ENCODE measurements at places on chromosomes 3 and 15.

DNA sequence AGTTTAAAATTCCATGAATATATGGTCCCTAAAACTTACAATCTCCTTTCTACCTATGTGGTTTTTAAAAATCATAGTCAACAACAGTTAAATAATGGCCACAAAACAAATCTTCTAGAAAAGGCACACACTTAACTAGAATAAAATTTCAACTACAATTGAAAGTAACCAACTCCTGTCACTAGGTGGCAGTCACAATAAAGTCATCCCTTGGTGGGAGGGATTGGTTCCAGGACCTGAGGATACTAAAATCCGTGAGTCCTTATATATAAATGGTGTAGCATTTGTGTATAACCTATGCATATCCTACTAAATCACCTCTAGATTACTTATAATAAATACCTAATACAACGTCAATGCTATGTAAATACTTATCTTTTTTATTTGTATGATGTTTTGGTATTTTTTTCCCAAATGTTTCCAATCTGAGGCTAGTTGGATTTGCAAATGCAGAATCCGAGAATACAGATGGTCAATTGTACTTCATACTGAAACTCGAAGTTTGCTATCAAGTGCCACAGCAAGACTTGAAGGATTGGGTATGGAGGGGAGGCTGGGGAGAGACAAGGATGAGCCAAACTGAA lies 172.6 kb downstream of the FMN1 start:
- DNase-seq: no peak

DNA sequence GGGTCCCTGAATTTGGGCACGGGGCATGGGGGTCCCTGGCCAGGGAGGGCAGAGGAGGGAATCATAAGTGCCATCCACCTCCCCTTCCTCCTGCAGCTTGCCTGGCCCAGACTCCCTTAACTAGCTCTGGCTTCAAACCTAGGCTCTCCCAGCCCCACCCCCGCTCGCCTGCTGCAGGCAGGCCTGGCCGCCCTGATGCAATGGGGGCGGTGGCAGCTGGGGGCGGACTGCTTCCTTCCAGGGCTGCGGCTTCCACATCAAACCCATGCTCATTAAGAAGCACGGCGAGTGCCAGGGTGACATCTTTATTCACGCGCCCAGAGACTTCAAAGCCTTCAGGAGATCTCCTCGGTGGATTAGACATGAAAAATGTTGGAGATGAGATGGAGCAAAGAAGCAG lies 123.1 kb downstream of the TPRA1 start:
- no peak for DNase-seq

DNA sequence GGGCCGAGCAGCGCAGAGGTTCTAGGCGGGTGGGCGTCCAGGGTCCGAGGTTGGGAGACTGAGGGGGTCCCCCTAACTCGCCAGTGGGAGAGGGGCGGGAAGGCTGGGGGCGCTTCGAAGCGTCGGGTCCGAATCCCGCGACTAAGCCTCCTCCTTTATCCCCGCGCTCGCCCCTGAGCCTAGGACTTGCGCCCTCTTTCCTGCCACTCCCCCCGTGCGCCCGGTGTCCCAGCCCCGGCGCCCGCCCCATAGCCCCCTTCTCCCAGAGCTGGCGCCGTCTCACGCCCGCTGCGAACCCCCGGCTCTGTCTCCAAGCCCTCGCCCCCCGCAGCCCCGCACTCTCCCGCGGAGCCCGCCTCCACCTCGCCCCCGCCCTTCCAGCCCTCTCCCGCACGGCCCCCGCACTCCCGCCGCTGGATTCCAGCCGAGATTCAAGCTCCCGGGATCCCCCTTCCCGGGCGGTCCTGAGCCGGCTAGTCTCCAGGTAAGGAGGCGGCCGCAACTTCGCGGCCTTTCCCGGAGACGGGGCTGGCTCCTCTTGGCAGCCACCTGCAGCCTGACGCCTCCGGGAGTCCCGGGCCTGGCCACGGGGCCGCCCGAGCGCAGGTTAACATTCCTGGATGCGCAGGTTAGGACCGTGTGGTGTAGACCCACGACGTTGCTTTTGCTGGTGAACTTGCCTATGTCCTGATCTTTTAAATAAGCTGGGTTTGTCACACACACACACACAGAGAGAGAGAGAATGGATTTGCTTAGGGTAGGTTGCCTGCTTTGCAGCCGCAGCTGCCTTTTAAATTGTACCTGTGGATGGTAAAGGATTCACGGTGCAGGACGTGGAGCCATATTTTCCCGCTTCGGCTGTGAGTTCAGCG lies 563 bp downstream of the PXYLP1 start:
- DNase-seq: no peak

DNA sequence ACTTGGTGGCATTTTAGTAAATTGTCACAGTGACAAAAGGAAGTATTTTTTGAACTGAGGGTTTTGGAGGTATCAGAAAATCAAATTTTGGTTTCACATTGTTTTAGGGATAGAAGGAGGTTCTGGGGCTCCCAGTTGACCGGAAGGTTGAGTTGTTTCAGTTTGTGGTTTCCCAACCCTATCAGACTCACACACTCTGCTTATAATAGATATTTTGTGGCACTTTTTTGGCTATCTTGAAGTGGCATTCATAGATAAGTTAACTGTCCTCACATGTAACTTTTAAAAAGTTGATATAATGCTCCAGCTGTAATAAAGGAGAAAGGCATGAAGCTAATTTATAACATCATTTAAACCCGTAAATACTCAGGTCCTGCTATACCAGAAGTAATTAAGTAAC lies 12.8 kb downstream of the ARMC8 start:
- DNase-seq: no peak

DNA sequence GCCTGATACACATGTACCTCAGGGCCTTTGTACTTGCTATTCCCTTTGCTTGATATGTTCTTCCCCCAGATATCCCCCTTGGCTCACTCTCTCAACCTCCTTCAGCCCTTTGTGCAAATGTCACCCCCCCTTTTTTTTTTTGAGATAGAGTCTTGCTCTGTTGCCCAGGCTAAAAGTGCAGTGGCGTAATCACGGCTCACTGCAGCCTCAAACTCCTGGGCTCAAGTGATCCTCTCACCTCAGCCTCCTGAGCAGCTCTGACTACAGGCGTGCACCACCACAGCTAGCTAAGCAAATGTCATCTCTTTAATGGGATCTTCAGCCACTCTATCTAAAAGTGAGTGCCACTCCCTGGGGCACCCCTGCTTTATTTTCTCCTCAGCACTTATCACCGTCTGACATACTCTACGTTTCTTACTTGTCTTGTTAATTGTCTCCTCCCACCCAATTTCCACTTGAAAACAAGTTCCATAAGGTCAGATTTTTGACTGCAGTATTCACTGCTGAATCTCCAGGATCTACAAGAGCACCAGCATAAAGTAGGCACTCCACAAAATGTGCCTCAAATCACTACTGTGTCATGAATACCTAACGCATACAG lies 14.6 kb downstream of the IP6K2 start:
- no peak for DNase-seq

GRCh38 chr3:3744826-3745225 lies 54.4 kb upstream of the LRRN1 start:
- no peak for DNase-seq

DNA sequence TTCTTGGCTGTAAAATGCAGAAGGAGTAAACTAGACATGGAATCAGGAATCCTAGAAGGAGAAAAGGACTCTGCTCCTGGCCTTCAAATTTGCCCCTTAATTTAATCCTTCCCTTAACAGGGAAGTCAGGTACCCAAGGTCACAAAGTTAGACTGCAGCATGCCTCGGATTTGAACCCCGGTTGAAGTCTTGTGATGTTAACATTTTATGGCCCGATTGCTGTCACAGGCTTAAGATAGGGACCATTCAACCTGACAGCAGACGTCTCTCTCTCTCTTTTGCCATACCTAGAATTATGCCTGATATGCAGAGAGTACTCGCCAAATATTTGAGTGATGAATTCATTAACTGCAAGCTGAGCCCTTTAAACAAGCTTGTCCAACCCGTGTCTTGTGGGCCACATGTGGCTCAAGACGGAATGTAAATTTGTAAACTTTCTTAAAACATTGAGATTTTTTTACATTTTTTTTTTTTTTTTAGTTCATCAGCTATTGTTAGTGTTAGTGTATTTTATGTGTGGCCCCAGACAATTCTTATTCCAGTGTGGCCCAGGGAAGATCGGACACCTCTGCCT lies 217.2 kb downstream of the THSD4 start:
- DNase-seq: no peak

- no peak for DNase-seq
Measured at GRCh38 chr3:48285132-48285531, 44.2 kb downstream of the ZNF589 start.

GRCh38 chr15:41340189-41340695 lies 7.6 kb downstream of the NUSAP1 start:
- no peak for DNase-seq

- DNase-seq: no peak
Measured at GRCh38 chr15:41006479-41006878, 53.2 kb downstream of the CHAC1 start.

- DNase-seq: no peak
Measured at GRCh38 chr3:28841441-28841840, 439.4 kb upstream of the RBMS3 start.

DNA sequence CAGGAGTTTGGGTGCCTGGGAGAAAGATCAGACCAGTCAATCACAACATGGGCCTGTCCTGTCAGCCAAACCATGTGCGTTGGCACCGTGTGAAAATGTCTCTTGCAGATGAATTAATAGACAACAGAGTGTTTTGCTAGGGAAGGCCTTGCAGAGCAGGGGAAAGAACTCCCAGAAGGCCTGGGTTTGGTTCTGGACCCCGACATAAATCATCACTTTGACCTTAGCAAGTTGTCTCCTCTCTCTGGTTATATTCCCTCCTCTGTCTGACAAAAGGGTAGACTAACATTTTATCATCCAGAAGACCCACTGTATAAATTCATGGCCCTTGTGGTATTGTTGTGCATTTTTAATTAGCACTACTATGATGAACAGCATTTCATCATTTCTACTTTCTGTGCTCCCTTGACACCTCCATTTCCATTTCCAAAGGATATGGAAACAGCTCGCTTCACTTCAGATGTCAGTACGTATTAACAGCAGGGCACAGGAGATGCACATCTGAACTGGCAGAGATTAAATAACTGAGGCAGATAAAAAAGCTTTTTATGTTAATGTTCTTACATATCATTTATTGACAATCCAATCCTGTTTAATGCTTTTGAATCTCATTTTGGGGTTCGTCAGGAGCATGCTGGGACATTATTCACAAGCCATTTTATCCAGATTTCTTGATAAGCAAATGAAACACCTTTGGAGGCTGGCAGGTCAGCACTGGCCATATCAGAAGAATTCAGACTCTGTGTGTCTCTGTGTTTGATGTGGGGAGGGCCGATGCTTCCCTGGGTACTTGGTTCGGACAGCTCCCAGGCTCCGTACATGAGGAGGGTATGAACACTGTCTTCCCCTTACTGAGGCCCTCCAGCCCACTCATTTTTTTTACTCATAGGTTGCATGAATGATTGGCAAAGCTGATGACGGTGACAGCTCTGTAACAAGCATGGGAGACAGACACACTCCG lies 28.2 kb upstream of the IL12A start:
- no peak for DNase-seq

Measured in activated CD4-positive, CD25-positive, alpha-beta regulatory T cell treated with anti-CD3 and anti-CD28 coated beads, Interleukin-2, amount 50 U/mL, for 16 hours (primary cell).